Activated CD8-positive, alpha-beta memory T cell treated with anti-CD3 and anti-CD28 coated beads for 4 hours (primary cell): ENCODE measurements at places on chromosomes 2 and 18.

GRCh38 chr18:67783196-67783946 lies 266.9 kb upstream of the DSEL start:
- DNase-seq, result no peak

- no peak for DNase-seq
Observed at GRCh38 chr2:102143450-102143985, 972 bp downstream of the IL1R1 start.

GRCh38 chr2:15142069-15142689 lies 419.0 kb downstream of the NBAS start:
- DNase-seq, result peak; percentile 38

DNA sequence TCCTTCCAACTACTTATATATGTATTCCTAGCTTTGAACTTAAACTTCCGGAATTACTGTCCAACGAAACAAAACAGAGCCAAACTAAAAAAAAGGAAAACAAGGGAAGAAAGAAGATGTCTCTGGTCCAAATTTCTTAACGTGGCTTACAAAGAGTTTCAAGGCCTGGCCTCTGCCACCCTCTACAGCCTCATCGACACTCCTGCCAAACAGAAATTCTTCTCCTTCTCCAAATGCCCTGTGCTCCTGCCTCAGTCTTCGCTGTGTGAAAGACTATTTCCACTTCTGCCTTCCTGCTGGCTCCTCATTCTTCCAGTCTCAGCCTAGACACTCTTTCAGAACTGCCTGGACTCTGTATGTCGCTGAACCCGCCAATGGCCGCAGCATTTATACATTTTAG lies 249.2 kb downstream of the TXNL1 start:
- no peak for DNase-seq

DNA sequence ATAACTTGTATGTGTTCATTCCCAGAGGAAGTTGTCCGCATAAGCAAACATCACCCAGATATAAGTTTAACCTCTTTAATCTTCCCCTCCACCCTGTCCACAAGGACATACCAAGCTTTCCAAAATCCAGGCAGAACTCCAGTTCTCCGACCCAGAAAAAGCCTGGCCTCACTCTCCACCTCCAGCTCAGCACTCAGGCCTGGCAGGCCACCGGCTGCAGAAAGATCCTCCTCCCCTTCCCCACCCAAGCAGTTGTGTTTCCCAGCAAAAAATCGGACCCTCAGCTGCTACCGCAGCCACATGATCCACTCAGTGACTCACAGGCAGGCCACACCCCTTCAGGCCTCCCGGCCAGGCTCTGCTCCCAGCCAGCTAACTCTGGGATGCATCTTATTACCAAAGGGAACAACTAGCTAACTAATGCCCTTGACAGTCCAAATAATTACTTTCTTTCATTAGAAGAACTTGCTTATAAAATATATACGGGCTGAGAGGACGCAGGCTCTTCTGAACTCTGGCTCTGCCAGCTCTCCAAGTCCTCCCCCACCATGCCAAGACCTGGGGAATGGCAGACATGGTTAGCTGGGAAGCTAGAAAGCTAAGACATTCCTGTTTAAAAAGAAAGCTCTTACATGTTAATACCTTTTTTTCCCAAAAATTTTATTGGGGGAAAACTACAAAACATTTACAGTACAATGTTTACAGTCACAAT lies 4.5 kb downstream of the ZFP36L2 start:
- no peak for DNase-seq

DNA sequence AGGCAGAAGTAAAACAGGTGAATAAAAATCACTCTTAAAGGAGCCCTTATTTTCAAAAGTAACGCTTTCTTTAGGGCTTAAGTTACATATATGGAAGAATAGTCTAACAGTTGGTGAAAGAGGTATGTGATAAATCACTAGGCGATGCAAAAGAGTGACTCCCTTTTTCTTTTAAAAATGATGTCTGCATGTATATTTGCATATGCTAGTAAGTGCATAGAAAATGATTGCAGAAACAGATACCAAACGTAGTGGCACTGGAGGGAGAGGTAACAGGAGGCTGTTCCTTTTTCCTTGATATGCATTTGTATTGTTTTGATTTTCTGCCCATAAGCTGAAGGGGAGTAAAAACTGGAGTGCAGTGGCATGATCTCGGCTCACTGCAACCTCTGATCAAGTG lies 158.3 kb downstream of the PRPF40A start:
- DNase-seq, result no peak

DNA sequence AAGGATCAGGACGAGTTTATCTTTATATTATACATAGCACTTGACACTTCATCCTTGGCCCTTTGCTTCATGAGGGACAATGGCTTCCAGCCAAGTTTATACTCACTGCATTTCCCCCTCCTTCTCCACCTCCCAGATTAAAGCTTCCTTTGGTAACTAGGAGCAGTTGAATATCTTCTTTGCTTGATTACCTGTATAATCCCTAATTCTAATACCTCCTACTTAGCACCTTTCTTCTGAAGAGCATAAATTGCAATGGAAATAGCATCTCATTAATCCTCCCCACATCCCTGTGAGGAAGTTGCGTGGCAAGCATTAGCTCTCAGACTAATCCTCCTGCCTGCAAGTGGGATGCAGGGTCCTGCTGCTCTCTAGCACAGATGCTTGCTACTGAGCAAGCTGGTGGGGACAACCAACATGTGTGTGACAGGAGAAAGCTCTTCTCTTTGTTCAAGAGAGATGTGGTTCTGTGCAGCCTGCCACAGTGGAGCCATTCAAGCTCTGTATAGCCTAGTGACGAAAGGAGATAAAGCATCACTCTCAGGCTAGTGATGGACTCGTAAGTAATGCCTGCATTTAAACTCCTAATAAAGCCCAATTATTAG lies 19.1 kb downstream of the KLHL14 start:
- no peak for DNase-seq
